ENCODE measurements at places on chromosomes 5 and 9.
A peak's percentile ranks its signal among the peaks of the same experiment; 100 is the strongest.

GRCh38 chr5:19977099-19977498 is 10.9 kb downstream of the CDH18 start:
- H3K4me1 ChIP-seq = no peaks in the 10 kb centered on the region
- H3K36me3 ChIP-seq = no peaks in the 10 kb centered on the region
- H3K27me3 ChIP-seq = no peaks in the 10 kb centered on the region
- no peak overlapping the region for H3K27ac ChIP-seq
- H3K4me3 ChIP-seq = no peak overlapping the region

- no peak for DNase-seq
- no peak overlapping the region for H3K4me3 ChIP-seq
- H3K27ac ChIP-seq = no peak overlapping the region
Observed at GRCh38 chr5:133147411-133147810, 95.6 kb downstream of the HSPA4 start.

DNA sequence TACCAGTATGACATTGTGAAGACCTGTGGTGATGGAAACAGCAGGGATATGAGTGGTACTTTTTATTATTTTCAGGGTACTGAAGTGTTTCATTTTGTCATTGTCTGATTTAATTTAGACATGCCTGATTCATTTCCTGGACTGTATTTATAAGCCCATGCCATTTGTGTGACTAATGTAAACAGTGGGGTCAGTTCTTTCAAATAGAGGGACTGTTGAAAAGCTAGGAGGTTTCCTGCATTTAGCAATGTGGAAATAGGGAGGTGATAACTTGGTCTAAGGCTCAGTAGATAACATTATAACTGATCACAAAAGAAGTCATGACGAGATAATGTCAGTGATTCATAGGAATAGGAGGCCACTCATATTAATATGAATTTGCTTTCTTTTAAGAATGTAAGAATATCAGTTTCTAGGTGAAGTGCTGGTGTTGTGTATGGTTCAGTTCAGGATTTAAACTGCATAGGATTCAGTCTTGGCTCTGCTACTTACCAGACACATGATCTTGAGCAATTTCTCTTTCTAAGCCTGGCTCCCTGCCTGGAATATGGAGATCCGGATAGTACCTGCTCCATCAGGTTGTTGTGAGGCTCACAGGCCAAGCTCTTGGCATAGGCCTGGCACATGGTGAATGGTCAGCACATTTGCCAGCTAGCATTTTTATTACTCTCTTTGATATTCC is 7.5 kb downstream of the RASGRF2 start:
- H3K4me3 ChIP-seq = no peak overlapping the region
- H3K36me3 ChIP-seq = peaks cover 3% of the 10 kb centered on the region
- peaks cover 69% of the 10 kb centered on the region for H3K4me1 ChIP-seq
- peaks cover 6% of the 10 kb centered on the region for H3K27me3 ChIP-seq

- peaks cover 4% of the 10 kb centered on the region for H3K4me1 ChIP-seq
- H3K27ac ChIP-seq = no peak overlapping the region
- H3K36me3 ChIP-seq = peaks cover 16% of the 10 kb centered on the region
- DNase-seq = no peak
- H3K27me3 ChIP-seq = peaks cover 27% of the 10 kb centered on the region
Observed at GRCh38 chr5:1723957-1724821, 75.4 kb downstream of the MRPL36 start.

DNA sequence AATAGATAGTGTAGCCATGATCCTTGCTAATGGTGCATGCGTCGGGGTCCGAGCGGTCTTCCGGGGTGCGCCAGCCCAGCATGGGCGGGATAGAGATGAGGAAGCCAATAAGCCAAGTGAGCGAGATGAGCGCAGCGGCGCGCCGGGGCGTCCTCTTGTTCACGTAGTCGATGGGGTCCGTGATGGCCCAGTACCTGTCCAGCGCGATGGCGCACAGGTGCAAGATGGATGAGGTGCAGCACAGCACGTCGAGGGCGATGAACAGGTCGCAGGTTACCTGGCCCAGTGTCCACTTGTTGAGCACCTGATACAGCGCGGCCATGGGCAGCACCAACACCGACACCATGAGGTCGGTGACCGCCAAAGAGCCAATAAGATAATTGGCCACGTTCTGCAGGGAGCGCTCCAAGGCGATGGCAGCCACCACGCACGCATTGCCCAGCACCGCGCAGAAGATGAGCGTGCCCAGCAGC is 1.1 kb downstream of the HTR1A start:
- H3K4me3 ChIP-seq = no peak overlapping the region
- no peak overlapping the region for H3K27ac ChIP-seq
- H3K27me3 ChIP-seq = peaks cover 48% of the 10 kb centered on the region

GRCh38 chr5:161778796-161779195 is 69.1 kb upstream of the GABRA1 start:
- no peaks in the 10 kb centered on the region for H3K4me1 ChIP-seq
- no peaks in the 10 kb centered on the region for H3K27me3 ChIP-seq
- H3K36me3 ChIP-seq = no peaks in the 10 kb centered on the region
- no peak for DNase-seq

- no peaks in the 10 kb centered on the region for H3K36me3 ChIP-seq
- no peaks in the 10 kb centered on the region for H3K4me1 ChIP-seq
- H3K27me3 ChIP-seq = no peaks in the 10 kb centered on the region
- DNase-seq = no peak
- H3K27ac ChIP-seq = no peak overlapping the region
Observed at GRCh38 chr5:75192264-75192663, 44.4 kb downstream of the ANKRD31 start.

GRCh38 chr5:65299861-65300260 is 181.9 kb downstream of the ADAMTS6 start:
- no peak for DNase-seq
- H3K27ac ChIP-seq = no peak overlapping the region
- H3K4me1 ChIP-seq = no peaks in the 10 kb centered on the region
- no peak overlapping the region for H3K4me3 ChIP-seq

- no peaks in the 10 kb centered on the region for H3K4me1 ChIP-seq
- H3K27ac ChIP-seq = no peak overlapping the region
- no peak overlapping the region for H3K4me3 ChIP-seq
- DNase-seq = no peak
- H3K27me3 ChIP-seq = peaks cover 9% of the 10 kb centered on the region
Observed at GRCh38 chr5:147949711-147950573, 43.6 kb upstream of the C5orf46 start.

GRCh38 chr9:108956631-108957026 is 22.4 kb downstream of the ABITRAM start:
- H3K27me3 ChIP-seq = no peaks in the 10 kb centered on the region
- H3K36me3 ChIP-seq = no peaks in the 10 kb centered on the region
- DNase-seq = no peak
- H3K4me3 ChIP-seq = no peak overlapping the region

GRCh38 chr9:113399646-113400200 is 1.4 kb downstream of the ALAD start:
- H3K27ac ChIP-seq = no peak overlapping the region
- H3K4me1 ChIP-seq = peaks cover 34% of the 10 kb centered on the region
- no peaks in the 10 kb centered on the region for H3K36me3 ChIP-seq
- no peaks in the 10 kb centered on the region for H3K27me3 ChIP-seq

- DNase-seq = no peak
- no peak overlapping the region for H3K27ac ChIP-seq
- H3K4me3 ChIP-seq = no peak overlapping the region
- no peaks in the 10 kb centered on the region for H3K27me3 ChIP-seq
Observed at GRCh38 chr9:95864852-95865580, 10.5 kb upstream of the ERCC6L2 start.

- H3K4me1 ChIP-seq = no peaks in the 10 kb centered on the region
- no peak for DNase-seq
- no peak overlapping the region for H3K4me3 ChIP-seq
Observed at GRCh38 chr9:134213881-134214341, 49.5 kb upstream of the RNU6ATAC start.

- no peak overlapping the region for H3K4me3 ChIP-seq
- H3K4me1 ChIP-seq = no peaks in the 10 kb centered on the region
- peaks cover 2% of the 10 kb centered on the region for H3K36me3 ChIP-seq
- H3K27ac ChIP-seq = no peak overlapping the region
- no peaks in the 10 kb centered on the region for H3K27me3 ChIP-seq
Observed at GRCh38 chr5:101067429-101067828, 164.3 kb upstream of the ST8SIA4 start.

DNA sequence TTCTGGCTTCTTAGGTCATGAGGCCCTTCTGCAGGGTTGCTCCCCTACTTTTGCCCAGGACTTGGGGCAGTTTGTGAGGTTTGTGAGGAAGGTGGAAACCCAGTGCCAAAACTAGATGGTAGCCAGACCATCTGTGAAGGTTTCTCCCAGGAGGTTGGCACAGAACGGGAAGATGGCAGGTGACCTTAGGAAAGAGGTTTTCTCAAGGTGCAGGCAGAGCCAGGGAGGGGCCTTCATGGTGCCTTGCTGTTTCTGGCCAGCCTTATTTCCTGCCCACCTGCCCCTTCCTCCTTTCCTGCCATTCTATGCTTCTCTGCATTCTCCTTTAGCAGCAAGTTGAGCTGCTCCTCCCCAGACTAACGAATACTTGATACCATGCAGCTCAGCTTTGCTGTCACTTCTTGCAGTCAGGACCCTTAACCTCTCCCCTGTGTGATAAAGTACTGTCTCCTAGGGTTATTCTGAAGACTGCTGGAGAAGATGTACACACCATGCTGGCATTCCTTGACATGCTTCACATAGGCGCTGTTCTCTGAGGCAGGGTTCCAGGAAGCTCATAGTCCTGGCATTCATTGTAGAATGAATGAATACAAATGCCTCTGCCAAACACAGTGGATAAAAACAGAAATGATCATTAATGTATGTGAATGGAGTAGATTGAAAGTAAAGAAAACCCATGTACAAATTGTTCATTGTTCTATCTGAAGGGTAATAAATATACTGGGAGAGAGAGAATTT is 154.3 kb downstream of the KDM4C start:
- H3K4me3 ChIP-seq = no peak overlapping the region
- no peaks in the 10 kb centered on the region for H3K27me3 ChIP-seq
- peaks cover 15% of the 10 kb centered on the region for H3K36me3 ChIP-seq
- H3K4me1 ChIP-seq = peaks cover 19% of the 10 kb centered on the region
- H3K27ac ChIP-seq = peak overlapping the region; percentile 36
- no peak for DNase-seq

GRCh38 chr5:111635151-111635902 is 121.7 kb downstream of the NREP start:
- H3K27me3 ChIP-seq = no peaks in the 10 kb centered on the region
- DNase-seq = no peak
- no peaks in the 10 kb centered on the region for H3K4me1 ChIP-seq
- H3K36me3 ChIP-seq = peaks cover 7% of the 10 kb centered on the region
- H3K27ac ChIP-seq = no peak overlapping the region

- peaks cover 21% of the 10 kb centered on the region for H3K4me1 ChIP-seq
- H3K36me3 ChIP-seq = peaks cover 9% of the 10 kb centered on the region
- DNase-seq = no peak
- no peak overlapping the region for H3K4me3 ChIP-seq
- no peak overlapping the region for H3K27ac ChIP-seq
- no peaks in the 10 kb centered on the region for H3K27me3 ChIP-seq
Observed at GRCh38 chr5:41921166-41921565, 3.9 kb upstream of the FBXO4 start.

DNA sequence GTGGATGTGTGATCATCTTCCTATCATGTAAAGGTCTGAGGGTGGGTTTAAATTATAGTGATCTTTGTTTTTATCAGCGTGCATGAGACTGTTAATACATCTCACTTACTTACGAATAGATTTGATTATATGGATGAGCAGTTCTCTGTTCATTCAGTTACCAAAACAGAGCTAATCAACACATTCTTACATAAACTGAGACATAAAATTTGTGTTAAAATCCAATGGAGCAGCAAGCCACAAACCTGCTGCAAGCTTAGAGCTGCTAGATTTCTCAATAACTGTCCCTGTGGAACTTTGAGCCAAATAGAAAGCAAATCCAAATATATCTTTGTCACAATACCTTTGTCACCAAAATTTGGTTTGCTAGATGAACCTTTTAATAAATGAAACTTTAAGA is 50.1 kb downstream of the NUDT12 start:
- no peak overlapping the region for H3K27ac ChIP-seq
- no peaks in the 10 kb centered on the region for H3K4me1 ChIP-seq
- no peaks in the 10 kb centered on the region for H3K36me3 ChIP-seq
- no peaks in the 10 kb centered on the region for H3K27me3 ChIP-seq
- no peak overlapping the region for H3K4me3 ChIP-seq

DNA sequence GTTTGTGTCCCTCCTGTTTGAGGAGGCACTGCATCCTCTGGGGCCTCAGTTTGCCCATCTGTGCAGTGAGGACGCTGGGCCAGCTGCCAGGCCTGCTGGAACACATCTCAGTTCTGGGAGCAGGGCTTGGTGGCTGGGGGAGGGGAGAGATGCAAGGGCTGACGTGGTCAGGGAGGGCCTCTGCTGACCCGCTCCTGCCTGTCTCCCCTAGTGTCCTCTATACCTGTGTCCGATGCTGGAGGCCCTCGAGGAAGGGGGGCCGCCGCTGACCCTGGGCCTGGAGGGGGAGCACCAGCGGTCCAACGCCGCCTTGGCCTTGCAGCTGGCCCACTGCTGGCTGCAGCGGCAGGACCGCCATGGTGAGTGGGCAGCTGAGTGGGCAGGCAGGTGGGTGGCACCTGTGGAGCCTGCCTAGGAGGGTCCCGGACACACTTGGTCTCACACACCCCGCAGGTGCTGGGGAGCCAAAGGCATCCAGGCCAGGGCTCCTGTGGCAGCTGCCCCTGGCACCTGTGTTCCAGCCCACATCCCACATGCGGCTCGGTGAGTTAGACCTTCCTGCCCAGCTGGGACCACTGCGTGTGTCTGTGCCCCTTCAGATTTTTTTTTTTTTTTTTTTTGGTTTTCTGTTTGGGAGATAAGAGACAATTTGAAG is 5.8 kb downstream of the FPGS start:
- no peak overlapping the region for H3K4me3 ChIP-seq
- H3K27me3 ChIP-seq = no peaks in the 10 kb centered on the region
- H3K36me3 ChIP-seq = no peaks in the 10 kb centered on the region
- DNase-seq = no peak

GRCh38 chr5:149944666-149945065 is at the start of gene PDE6A:
Gene PDE6A (minus strand): TSS chr5:149944793. CDS start chr5:149944673, 120 bp downstream.
- no peak for DNase-seq
- H3K4me1 ChIP-seq = no peaks in the 10 kb centered on the region
- H3K4me3 ChIP-seq = no peak within 1 kb of the TSS

GRCh38 chr9:6584881-6585597 is 60.5 kb downstream of the GLDC start:
- peaks cover 4% of the 10 kb centered on the region for H3K27me3 ChIP-seq
- DNase-seq = no peak
- no peak overlapping the region for H3K4me3 ChIP-seq
- H3K4me1 ChIP-seq = peaks cover 19% of the 10 kb centered on the region

GRCh38 chr5:105696440-105696839 is 1974.3 kb downstream of the EFNA5 start:
- no peak overlapping the region for H3K4me3 ChIP-seq
- DNase-seq = no peak
- H3K4me1 ChIP-seq = no peaks in the 10 kb centered on the region
- H3K36me3 ChIP-seq = peaks cover 6% of the 10 kb centered on the region
- H3K27me3 ChIP-seq = no peaks in the 10 kb centered on the region

GRCh38 chr5:108046955-108047670 is 334.8 kb downstream of the FBXL17 start:
- no peaks in the 10 kb centered on the region for H3K4me1 ChIP-seq
- no peaks in the 10 kb centered on the region for H3K27me3 ChIP-seq
- H3K4me3 ChIP-seq = no peak overlapping the region
- DNase-seq = no peak
- H3K27ac ChIP-seq = no peak overlapping the region

GRCh38 chr9:126367139-126367538 is 40.5 kb downstream of the MVB12B start:
- no peak overlapping the region for H3K4me3 ChIP-seq

Measured in naive thymus-derived CD8-positive, alpha-beta T cell (primary cell).